NCI-H1436 treated with DMSO at 0.1 percent for 48 hours (cell line): ENCODE measurements at places on chromosomes 7 and 10.
A peak's percentile ranks its signal among the peaks of the same experiment; 100 is the strongest.

GRCh38 chr7:139548302-139549028 is 25.0 kb downstream of the CLEC2L start:
- DNase-seq = no peak

DNA sequence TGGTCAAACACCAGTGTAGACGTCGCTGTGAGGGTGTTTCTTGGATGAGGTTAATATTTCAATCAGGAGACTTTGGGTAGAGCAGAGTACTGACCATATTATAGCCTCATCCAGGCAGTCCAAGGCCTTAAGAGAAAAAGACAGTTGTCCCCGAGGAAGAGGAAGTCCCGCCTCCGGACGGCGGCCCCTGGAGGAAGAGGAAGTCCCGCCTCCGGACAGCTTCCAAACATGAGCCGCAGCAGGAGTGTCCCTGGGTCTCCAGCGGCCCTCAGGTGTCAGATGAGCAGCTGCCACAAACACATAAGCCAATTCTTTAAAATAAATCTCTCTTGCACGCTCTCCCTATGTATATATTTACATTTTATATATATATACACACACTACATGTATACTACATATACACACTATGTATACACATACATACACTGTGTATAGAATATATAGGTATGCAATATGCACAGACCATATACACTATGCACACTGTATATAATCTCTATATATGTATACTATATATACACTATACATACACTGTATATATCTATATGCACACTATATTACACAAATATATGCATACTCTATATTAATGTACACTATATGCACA is 37.5 kb downstream of the PWWP2B start:
- DNase-seq = no peak

- DNase-seq = no peak
Measured at GRCh38 chr7:142313528-142313927, 55.7 kb upstream of the PRSS58 start.

DNA sequence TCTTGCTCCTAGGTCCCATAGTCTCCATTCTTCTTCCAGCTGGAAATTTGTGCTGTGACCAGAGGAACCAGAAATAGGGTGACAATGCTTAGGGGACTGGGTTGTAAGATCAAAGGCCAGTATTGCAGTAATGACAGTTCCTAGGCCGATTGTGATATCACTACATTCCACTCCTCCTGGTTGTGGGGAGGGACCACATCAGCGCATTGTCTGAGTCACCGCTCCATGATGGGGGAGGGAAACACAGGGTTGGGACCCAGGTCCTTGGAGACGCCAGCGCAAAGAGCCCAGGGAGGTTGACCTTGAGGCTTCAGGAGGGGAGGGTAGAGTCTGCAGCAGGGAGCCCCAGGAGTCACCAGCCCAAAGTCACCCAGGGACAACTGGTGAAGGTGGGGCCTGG is 20.8 kb upstream of the GGCT start:
- DNase-seq = no peak

DNA sequence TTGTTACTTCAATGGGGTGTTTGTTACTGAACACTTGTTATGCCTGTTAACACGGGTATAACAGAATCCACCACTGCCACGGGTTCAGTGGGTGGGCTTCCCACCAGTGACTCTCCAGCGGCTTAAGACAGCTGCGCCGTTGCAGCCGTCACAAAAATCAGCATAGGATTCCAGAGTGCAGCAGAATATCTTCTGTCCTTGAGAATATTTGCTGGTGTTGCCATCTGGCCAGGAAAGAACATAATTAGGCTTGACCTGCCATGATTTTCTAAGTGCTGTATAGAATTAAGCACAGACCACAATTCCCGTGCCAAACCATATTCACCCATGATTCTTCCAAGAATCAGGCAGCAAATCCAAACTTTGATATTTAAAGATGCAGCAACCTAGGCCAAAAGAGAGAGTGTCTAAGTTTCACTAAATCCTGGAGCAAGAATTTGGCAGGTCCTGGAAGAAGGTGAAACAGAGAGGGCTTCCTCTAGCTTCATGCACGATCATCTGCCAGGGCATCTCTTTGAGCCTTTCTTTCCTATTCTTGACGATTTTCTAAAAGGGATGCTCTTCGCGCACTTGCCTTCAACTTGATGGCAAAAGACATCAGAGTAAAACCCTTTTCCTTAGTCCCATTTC is 95.0 kb downstream of the FRMD4A start:
- DNase-seq = no peak

GRCh38 chr7:98733036-98733435 is 116.0 kb downstream of the NPTX2 start:
- DNase-seq = no peak

DNA sequence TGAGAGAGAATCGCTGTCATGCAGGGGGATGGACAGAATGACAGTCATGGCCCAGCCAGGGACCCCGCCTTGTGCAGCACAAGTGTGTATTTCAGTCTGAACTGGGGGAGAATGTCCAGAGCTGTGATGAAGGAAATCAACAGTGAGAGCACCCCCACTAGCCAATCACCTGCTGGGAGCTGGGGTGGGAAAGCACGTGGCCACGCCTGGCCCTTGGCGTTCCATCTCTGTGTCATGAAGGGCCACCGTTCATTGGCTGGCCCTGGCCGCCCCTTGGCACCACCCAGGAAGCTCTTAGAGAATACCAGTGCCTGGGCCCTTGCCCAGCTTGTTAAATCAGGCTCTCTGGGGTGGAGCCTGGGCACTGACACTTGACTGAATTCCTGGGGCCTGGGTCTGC is 22.8 kb downstream of the GRID1 start:
- no peak for DNase-seq

GRCh38 chr10:32295027-32295426 is 51.9 kb downstream of the EPC1 start:
- DNase-seq = no peak

GRCh38 chr10:60710041-60710440 is 68.2 kb upstream of the CDK1 start:
- no peak for DNase-seq

GRCh38 chr7:36019538-36019937 is 133.5 kb upstream of the EEPD1 start:
- DNase-seq = no peak

GRCh38 chr7:43396187-43396740 is 186.6 kb upstream of the STK17A start:
- DNase-seq = no peak

DNA sequence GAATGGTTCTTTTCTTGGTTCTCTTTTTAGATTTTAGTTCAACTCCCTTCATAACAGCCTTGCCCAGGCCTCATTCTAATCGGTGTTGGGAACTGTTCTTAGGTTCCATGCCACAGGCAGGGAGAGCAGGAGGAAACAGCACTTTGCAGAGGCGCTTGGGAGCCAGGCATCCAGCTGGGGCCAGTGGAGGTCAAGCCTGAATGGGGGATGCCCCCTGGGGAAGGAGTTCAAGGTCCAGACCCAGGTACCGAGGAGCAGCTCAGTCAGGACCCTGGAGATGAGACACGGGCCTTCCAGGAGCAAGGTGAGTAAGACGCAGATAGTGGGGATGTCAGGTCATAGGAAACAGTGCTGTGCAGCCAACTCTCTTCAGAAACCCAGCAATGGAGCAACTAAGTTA is 4.5 kb downstream of the ZSCAN25 start:
- DNase-seq = no peak

DNA sequence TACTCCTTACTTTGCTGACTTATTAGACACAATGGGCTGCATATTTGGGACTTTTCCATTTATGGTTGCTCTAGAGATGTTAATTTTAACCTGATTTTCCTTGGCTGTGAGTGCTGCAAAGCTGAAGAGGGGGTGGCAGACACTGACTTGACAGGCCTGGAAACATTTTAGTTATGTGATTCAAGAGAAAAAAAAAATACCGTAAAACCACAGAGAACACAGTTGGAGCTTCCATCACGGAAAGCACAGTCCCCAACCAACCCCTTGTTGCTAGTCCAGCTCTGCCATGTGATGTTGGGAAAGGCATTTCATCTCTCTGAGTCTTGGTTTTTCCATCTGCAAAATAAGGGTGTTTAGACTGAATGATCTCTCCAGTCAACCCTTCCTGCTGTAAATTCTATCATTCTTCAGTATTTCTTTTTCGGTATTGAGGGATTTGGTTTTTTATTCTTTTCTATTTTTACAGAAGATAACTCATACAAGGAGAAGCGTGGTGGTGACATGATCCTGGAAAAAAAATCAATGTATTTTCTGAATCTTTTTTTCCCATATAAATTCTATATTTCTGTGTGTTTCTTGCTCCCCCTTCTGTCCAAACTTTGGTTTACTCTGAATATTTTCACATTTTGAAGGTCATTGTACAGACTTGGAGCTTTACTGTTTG is 246.1 kb downstream of the REEP3 start:
- DNase-seq = no peak

- no peak for DNase-seq
Measured at GRCh38 chr7:94888551-94888950, 18.8 kb upstream of the PPP1R9A start.

DNA sequence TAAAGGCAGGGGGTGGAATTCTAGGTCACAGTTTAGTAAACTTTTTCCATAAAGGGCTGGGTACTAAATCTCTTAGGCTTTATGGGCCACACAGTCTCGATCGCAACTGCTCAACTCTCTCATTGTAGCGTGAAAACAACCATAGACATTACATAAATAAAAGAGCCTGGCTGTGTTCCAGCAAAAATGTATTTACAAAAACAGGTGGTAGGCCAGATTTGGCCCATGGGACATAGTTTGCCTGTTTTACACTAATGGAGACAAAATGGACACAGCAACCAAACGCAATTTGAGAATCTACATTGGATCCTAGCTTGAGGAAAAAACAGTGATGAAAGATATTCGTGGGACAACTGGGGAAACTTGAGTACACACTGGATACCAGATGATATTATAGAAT is 23.2 kb upstream of the MALSU1 start:
- peak; percentile 8 for DNase-seq

GRCh38 chr7:143953421-143953820 is 1.2 kb upstream of the OR2F1 start:
- DNase-seq = no peak

DNA sequence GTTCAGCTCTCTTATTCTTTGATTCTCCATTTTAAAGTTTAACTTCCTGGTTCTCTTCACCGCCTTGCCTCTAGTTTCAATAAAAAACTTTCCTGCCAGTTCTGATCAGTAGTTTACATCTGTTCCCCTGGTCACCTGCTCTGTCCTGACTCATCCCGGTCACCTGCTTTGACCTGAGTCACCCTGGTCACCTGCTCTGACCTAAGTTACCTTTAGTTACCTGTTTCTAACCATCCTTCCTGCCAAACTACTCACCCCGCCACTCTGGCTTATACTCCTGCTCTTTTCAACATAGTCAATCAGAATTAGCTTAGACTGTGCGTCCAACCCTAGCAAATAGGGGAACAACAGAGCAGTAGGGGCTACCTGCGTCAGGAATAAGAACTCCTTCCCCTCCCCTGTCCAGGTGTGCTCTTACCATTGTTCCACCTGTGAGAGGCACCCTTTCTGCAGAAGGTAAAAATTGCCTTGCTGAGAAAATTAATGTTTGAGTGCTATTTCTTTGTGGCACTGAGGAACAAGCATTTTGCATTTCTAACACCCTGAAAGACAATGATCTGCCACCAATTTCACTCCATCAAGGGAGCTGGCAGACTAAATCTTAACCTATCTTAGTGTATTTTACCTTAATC is 263.6 kb downstream of the DOCK4 start:
- no peak for DNase-seq

GRCh38 chr10:95221124-95221523 is 27.1 kb downstream of the ACSM6 start:
- no peak for DNase-seq

GRCh38 chr7:103988468-103989199 is 824 bp downstream of the RELN start:
- DNase-seq = no peak

DNA sequence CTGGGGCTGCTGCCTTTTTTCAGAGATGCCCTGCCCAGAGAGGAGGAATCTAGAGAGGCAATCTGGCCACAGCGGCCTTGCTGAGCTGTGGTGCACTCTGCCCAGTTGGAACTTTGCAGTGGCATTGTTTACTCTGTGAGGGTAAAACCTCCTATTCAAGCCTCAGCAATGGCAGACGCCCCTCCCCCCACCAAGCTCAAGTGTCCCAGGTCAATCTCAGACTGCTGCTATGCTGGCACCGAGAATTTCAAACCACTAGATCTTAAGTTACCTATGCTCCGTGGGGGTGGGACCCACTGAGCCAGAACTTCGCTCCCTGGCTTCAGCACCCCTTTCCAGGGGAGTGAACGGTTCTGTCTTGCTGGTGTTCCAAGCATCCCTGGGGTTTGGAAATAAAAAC is 77.2 kb downstream of the EXOC4 start:
- no peak for DNase-seq

- DNase-seq = no peak
Measured at GRCh38 chr7:35430547-35431153, 176.8 kb upstream of the TBX20 start.

DNA sequence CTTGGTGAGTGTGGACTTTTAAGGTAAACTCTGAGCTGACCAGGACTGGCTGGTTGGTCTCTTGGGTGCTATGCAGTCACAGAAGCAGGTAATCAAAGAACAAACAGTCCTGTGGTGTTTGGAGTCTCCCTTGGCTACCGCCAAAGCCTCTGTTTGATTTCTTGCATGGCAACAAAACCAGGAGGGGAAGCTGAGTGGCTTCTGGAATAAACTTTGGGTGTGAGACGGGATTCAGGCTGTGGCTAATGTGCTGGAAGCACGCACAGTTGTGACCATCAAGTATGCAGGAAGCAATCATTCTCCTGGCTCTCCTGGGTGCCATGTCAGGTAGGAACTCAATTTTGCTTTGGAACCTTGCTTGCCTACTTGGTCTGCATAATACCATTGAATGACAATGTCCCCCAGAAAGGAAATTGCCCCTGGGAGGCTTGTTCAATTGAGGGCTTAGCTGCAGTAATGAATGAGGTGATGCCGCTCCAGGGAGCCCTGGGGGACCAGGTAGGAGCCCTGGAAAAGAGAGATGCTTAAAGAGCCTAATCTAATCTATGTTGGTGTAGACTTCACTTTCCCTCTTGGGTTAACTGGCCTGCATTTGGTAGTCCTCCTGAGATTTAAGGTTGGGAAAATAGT is at the start of gene CDHR3:
CDHR3 (plus strand) TSS at position 227 of the 630 bp plus-strand sequence; CDS start at position 282, 55 bp downstream.
- no peak for DNase-seq

- DNase-seq = no peak
Measured at GRCh38 chr7:44595934-44596635, 10.3 kb upstream of the OGDH start.
